AG08395 (cell line): ENCODE measurements at places on chromosomes 7 and 10.

DNA sequence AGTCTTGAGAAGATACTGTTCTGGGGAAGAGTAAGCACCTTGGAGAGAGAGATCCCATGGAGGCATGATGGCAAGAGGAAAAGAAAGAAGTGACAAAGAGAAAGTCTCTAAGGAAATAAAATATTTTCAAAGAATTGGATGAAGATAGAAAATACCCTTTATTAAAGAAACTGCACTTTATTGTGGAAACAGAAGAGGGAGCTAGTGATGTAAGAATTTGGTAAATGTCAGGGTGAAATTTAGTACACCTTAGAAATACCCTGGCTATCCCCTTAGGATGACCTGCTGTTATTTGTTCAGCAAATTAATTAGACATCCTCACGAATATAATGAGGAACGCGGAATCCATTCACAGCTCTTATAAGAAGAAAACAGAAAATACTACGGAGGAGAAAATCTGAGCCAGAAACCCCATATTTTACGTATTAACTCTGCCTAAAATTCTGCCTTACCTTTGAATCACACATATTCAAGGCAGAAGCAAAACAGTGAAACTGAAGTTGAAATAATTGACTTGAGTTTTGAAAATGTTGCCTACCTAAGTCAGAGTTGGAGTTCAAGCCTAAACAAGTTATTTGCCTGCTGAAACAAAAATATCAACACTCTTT, 90.7 kb downstream of the TFPI2 start:
- DNase-seq = peak; percentile 30

DNA sequence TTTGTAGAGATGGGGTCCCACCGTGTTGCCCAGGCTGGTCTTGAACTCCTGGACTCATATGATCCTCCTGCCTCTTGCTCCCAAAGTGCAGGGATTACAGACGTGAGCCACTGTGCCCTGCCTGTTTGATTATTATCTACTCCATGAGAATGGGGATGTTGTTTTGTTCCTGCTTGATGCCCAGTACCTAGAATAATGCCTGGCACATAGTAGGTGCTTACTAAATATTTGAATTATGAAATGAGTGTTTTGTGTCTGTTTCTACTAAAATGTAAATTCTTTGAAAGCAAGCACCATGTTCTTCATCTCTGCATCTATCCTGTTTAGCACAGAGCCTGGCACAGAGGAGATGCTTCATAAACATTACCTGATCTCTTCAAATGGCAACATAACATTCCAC, 40.9 kb downstream of the ZNF783 start:
- no peak for DNase-seq

GRCh38 chr7:113635492-113635891, 283.3 kb downstream of the PPP1R3A start:
- DNase-seq = no peak

- no peak for DNase-seq
These were observed 12.0 kb upstream of the RNF32 start for GRCh38 chr7:156628562-156628961.

GRCh38 chr7:91248996-91249395, 15.2 kb upstream of the FZD1 start:
- peak; percentile 18 for DNase-seq

- DNase-seq = no peak
These were observed 324.0 kb upstream of the POT1 start for GRCh38 chr7:125253452-125254190.

DNA sequence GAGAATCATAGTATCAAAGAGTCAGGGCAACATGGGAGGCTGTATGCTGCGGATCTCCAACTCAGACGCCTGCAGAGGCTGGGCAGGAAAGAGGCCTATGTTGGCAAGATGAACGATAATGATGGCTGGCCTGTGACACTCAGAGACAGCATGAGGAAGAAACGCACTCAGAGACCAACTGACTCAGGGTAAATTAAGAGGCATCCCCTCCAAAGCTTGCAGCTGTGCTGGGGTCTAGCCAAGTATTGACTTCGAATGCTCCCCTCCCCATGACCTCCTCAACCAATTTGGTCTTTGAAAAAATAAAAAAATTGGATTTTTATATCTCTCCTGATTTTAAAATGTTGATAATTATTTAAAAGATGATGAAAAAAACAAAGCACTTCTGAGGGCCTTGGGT, 718.9 kb downstream of the GRID1 start:
- no peak for DNase-seq

- DNase-seq = no peak
These were observed 62.4 kb downstream of the MICU1 start for GRCh38 chr10:72563327-72563932.

GRCh38 chr7:133117452-133117851, 35.6 kb upstream of the CHCHD3 start:
- DNase-seq = no peak

DNA sequence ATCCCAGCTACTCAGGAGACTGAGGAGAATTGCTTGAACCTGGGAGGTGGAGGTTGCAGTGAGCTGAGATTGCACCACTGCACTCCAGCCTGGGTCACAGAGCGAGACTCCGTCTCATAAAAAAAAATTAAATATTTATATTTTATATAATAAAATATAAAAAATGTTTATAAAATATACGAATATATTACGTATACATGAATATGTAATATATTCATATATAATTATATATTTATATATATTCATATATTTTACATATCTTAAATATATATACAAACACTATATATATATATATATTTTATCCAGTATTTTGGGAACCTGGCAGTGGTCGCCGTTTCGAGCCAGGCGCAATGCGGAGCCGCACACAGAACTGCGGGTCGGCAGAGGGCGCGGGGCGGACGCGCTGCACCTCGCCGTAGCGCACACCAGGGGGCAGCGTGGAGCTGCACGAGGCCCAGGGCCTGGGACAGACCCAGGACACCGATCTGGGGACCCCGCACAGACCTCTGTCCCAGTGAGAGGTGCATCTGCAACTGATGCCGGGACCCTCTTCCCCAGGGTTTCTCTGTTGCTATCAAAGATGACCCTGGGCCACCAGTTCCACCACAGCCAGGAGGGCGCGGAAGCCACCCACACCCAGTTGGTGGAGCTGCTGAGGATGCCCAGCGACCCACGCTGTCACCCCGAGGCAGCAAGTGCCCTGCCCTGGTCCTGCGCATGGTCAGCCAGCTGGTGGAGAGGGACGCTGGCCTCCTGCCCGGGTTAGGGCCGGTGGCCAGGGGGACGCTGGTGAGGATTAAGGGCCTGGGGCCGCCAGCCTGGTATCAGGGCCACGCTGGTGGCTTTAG, 22.7 kb downstream of the AP5Z1 start:
- DNase-seq = peak; percentile 77

- DNase-seq = no peak
These were observed 281.5 kb downstream of the GRID1 start for GRCh38 chr10:86085136-86085535.

- no peak for DNase-seq
These were observed 38.5 kb downstream of the KCTD7 start for GRCh38 chr7:66667023-66667728.

DNA sequence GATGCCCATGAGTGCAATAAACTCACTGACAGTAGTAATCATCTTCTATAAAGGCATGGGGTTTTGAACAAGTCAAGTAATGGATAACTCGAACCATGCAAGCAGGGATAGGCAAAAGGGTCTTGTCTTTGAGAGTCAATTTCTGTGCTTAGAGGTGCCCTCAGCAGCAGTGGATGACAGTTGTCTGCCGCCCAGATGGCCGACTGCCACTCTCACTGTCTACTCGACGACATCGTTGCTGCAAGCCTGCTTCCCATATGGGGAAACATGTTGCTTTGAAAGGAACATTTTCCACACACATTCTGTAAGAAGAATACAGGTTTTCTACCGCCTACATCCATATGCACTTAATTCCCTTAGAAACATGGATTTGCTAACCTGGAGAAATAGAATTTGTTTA, 236.3 kb upstream of the DKK1 start:
- DNase-seq = no peak

DNA sequence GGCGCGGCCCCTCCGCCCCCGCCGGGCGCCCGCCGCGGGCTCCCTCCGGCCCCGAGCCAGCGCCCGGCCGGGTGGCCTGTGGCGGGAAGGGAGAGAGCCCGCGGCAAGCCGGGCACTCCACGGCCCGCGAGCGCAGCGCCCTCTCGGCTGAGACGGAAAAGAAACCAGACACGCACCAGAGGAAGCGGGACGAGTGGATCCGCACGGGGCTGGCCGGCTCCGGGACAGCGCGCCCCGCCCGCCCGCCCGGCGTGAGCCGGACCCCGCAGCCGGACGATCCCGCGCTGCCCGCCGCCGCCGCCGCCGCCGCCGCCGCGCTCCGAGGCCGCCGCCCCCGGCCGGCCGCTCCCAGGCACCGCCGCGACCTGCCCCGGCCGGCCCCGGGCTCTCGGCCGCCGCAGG, 300 bp downstream of the ARHGAP21 start:
- DNase-seq = peak; percentile 26

- no peak for DNase-seq
These were observed 1.1 kb upstream of the NDUFB2 start for GRCh38 chr7:140695381-140695780.

DNA sequence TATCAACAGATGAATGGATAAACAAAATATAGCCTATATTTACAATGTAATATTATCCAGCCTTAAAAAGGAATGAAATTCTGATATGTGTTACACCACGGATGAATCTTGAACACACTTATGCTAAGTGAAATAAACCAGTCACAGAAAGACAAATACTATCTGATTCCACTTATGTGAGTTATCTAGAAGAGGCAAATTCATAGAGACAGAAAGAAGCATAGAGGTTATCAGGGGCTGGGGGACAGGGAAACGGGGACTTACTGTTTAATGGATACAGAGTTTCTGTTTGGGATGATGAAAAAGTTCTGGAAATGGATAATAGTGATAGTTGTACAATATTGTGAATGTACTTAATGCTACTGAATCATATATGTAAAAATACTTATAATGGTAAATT, 329.9 kb downstream of the LRMDA start:
- DNase-seq = no peak

DNA sequence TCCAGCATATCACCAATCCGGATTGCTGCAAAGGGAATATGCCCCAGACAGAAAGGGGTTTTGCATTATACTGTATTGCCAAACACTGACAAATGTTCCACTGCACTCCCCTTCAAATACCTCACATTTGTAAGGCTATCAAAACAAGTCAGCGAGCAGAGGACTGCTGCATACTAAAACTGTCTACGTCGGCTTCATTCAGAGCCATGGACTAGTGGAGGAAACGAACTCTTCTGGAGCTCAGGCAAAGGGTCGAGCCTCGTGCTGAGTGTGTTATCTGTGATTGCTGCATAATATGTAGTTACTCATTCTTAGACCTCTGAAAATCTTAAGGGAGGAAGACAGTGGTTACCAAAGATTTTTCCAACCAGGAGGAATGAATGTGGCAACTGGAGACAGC, 200.2 kb downstream of the DYNC1I1 start:
- DNase-seq = no peak

DNA sequence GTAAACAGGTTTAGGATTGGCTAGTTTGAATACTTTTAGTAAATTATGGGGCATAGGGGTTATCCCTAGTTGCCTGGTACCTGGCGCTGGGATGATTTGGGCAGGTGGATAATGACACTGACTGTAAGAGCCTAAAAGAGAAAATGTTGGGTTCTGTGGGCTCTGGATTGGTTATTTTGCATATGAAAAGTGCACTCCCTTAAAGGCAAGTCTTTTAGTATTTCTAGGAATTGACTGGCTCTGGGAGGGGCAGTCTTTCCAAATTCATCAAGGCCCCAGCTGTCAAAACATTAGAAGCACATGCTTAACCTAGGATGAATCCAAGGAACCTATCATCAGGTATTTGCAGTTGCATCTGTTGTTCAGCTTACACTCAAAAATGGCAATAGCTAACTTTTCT, 454.6 kb upstream of the SORCS1 start:
- no peak for DNase-seq

- no peak for DNase-seq
These were observed 32.6 kb downstream of the NUDT1 start for GRCh38 chr7:2274666-2275065.

DNA sequence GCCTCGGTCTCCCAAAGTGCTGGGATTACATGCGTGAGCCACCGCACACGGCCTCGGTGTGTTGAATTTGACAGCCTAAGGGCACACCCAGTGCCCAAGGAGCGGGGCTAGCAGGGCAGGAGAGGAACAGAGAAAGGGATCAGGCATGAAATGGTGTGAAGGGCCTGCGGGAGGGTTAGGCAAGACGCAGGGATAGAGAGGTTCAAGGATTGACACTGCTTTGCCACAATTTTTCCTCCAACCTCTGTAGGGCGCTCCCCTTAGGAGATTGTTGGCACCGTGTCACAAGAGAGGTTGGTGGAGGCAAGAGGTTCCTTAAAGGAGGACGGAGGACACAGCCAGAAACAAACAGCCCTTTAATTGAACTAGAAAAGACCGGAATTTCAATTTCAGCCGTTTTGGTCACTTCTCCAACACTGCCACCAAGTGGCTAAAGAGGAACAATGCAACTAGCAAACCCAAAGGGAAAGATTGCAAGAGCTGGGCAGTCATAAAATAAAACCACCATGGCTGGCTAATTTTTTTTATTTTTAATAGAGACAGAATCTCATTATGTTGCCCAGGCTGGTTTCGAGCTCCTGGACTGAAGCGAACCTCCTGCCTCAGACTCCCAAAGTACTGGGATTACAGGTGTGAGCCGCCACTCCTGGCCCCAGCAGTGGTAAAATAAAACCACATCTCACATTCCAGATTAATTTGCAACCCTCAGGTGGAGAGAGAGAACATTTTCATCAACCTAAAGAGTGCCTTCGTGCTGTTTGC, 6.9 kb upstream of the CREB3L2 start:
- peak; percentile 61 for DNase-seq

GRCh38 chr7:128274884-128275603, 34.0 kb downstream of the LEP start:
- no peak for DNase-seq

DNA sequence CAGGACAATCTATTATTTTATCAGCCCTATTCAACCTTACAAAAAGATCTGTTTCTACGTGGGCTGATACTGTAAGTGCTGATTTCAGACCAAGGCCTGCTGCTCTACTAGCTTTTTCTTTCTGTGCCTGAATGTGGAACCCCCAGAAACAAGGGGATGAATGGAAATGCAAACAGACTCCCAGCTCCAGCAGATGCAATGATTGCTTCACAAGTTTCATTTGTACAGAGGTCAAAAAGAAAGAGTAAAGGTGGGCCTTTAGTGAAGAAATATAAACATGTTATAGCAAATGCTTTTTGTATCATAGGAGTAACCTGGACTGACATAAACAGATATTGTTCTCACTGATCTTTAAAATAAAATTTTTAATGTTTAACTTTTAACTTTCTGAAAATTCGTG, 130.2 kb upstream of the SLC25A13 start:
- DNase-seq = no peak

GRCh38 chr10:20446561-20447193, 450.4 kb downstream of the NEBL start:
- no peak for DNase-seq

DNA sequence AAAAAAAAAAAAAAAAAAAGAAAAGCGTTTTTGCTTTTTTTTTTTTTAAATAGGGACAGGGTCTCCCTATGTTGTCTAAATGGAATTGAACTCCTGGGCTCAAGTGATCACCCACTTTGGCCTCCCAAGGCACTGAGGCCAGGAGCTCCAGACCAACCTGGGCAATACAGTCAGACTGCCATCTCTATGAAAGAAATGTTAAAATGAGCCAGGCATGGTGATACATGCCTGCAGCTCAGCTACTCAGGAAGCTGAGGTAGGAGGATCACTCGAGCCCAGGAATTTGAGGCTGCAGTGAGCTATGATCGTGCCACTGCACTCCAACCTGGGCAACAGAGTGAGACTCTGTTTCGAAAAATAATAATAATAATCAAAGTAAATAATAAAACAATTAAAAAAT, 16.5 kb upstream of the LMTK2 start:
- DNase-seq = no peak
